SJCRH30 (cell line): ENCODE measurements at places on chromosomes 11 and 22. TPM values are rescaled to one million over a fixed set of nuclear protein-coding genes. Genes with fewer than 3 reads are reported as not detected.

The C11orf21 gene
- total RNA-seq: not detected in 2 replicates

The OR52E8 gene
- total RNA-seq: not detected in 2 replicates

The PRR33 gene
- 0.02 and 0.05 TPM in 2 replicates for total RNA-seq

The PIH1D2 gene
- total RNA-seq: 0.99 and 1.4 TPM in 2 replicates

The NOX4 gene
- not detected in 2 replicates for total RNA-seq

The LRRC4C gene
- 0.06 TPM in 1 of 2 replicates, not detected in the other for total RNA-seq

The TAGLN gene
- total RNA-seq: 3.7 and 4.2 TPM in 2 replicates
